HCT116 (cell line): ENCODE measurements at places on chromosomes 3 and 15.

DNA sequence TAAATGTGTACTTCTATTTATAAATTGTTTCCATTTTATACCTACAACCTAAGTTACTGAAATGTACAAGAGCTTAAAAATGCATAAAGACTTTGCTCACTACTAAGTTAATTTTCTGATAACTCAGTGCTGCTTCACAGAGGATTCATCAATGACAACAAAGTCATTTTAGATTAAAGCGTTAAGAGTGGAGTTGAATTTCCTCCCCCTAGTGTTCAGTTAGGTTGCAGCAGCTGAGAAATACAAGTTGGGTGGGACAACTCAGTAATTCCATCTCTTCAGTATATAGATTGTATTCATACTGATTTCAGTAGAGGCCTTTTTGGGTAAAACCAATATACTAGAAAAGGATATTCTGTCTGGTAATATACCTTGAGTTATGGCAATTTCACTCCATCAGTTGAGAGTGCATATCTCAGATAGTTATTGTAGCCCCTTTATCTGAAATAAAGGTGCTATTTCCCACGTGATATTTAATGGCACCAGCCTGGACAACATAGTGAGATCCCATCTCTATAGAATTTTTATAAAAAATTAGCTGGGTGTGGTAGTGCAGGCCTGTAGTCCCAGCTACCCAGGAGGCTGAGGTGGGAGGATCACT is 6.9 kb upstream of the RPL35A start:
- peak; percentile 61 for DNase-seq

DNA sequence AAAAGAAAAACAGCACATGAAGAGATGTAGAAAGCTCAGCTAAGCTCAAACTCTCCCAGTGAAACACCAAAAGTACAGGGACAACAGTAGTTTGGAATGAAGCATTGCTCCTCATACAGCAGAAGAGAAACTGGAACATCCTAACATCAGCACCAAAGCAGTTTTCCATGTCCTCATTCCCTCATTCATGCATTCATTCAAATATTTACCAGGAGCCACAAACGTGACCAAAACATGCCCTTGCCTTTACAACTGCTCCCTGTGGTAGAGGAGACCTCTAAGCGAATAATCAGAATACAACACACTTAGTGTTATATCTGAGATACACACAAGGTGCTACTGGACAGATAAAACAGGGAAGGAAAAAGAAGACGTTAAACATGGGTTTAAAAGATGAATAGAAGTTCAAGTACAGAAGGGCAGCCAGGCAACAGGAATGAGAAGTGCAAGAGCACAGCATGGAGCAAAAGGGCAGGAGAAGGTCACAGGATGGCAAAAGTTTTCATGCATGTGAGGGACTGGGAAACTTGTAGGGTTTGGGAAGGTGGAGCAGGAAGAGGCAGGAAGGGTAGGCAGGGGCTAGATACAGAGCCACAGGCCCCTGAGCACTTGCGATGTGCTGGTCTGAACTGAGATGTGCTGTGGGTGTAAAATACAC is 58.5 kb upstream of the LMCD1 start:
- no peak for DNase-seq

- DNase-seq = no peak
Observed at GRCh38 chr3:65914740-65915367, 123.9 kb downstream of the MAGI1 start.

DNA sequence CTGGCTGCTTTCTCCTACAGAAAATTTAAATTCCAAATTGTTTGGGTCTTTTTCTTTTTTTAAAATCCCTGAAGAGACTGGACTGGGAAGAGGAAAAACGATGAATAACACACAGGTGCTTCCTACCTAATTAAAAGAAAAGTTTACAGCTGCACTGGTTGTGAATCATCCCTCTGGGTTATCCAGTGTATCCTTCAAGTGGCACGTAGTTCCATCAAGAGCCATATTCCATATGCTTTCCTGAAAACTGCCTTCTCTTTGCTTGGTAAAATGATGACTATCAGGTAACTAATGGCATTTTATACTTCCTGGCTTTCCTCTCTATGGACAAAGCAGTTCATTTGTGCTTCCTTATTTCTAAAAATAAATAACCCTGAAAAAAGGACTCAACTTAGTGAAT is 123.2 kb downstream of the MAGI1 start:
- no peak for DNase-seq

GRCh38 chr15:25208735-25209134 is 230.1 kb downstream of the UBE3A start:
- DNase-seq = no peak

GRCh38 chr3:127801731-127802313 is 20.5 kb downstream of the MGLL start:
- no peak for DNase-seq

GRCh38 chr15:63080634-63081250 is 38.2 kb downstream of the TPM1 start:
- no peak for DNase-seq

DNA sequence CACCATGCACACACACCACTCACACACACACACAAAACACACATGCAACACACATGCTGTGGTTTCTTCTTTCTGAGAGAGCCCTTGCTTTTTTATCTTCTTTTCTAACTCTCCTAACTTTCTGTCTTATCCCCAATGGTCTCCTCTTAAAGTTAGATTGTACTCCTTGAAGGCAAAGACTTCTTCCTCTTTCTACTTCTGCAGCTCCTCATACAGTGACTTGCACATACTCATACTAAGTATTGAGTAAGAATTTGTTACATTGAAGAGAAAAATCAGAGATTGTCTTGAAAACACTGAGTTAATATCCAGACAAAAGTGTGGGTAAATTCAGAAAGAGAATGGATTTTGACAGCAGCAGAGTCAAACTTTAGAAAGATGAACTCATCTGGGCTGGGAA is 64.4 kb downstream of the GTPBP8 start:
- no peak for DNase-seq

- DNase-seq = no peak
Observed at GRCh38 chr3:127477396-127477795, 113.1 kb downstream of the TPRA1 start.

DNA sequence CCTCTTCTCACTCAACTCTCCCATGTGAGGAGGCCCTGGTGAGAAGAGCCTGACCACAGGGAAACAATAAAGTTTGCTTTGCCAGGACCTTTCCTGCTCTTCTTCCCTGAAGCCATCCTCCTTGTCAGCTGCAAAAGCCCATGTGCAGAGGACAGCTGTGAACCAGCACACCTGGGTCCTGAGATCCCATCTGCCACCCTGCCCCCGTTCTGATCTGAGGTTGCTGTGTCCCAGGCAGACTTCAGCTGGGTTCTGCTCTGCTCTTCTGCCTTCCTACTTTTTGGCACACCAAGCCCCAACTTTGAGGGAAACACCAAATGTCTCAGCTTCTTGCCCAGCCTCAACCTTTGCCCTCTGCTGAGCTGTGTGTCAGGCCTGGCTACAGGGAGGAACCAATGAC is 595.1 kb upstream of the ARPP21 start:
- no peak for DNase-seq

DNA sequence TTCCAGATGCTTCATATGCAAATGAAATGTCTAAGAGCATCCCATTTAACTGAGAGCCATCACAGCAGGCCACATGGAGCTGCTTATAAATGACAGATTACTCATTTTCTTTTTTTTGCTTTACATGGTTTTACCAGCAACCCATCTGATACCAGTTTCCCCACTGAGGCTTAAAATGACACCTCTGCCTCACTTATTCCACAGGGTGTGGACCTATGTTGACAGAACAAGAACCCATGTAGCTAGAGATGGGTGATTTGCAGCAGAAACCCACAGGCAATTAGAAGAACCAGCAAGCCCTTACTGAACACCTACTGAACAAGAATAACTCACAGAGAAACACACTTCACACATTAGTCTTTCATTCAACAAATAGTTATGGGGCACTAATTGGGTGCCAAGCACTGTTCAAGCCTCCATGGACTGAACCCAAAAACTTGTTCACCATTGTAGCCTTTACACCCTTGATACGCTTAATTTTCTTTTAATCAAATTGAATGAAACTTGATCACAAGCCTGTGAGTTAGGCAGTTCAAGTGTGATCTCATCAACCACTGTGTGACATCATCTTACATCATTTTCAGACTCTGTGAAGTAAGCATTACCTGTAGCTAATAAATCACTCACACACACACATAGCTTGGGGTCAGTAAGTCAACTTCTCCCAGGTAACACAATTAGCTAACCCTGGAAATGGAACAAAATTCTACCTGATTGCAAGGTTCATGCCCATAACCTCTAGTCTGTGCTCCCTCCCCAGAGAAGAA is 45.4 kb downstream of the MAGI1 start:
- no peak for DNase-seq

GRCh38 chr3:12773030-12773709 is 14.1 kb upstream of the TMEM40 start:
- no peak for DNase-seq

GRCh38 chr3:146161663-146162002 is 649 bp upstream of the PLOD2 start:
- no peak for DNase-seq

DNA sequence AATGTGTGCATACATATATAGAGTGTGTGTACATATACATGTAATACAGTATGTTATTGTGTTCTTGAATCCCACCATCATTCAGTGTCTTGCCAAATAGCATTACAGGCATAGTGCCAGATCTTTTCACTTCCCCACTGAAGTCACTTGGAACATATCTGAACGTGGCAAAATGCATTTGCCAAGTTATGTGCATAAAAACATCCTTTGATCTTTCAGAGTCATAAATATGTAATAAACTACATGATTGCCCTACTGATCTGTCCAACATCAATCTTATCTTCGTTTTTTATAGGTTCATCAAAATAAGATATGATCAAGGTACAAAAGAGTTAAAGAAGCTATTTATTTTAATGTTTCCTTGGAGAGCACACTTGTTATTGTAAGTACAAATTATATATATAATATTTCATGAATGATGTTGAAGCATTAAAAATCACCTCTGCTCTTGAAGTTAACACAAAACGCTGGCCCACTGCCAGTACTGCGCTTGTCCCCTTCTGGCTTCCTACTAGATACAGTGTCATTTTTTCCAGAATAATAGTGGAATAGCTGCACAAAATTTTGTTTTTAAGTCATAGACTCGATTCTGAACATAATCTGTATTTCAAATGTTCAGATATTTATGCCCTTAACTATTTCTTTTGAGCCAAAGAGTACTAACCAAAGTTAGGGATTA is 549.5 kb upstream of the ARRDC4 start:
- DNase-seq = no peak

- DNase-seq = no peak
Observed at GRCh38 chr15:19987389-19988048, 554.1 kb downstream of the GOLGA6L6 start.

GRCh38 chr3:93981649-93982048 is 1.7 kb downstream of the ARL13B start:
- no peak for DNase-seq

GRCh38 chr3:4440951-4441350 is 26.1 kb downstream of the SUMF1 start:
- DNase-seq = no peak

DNA sequence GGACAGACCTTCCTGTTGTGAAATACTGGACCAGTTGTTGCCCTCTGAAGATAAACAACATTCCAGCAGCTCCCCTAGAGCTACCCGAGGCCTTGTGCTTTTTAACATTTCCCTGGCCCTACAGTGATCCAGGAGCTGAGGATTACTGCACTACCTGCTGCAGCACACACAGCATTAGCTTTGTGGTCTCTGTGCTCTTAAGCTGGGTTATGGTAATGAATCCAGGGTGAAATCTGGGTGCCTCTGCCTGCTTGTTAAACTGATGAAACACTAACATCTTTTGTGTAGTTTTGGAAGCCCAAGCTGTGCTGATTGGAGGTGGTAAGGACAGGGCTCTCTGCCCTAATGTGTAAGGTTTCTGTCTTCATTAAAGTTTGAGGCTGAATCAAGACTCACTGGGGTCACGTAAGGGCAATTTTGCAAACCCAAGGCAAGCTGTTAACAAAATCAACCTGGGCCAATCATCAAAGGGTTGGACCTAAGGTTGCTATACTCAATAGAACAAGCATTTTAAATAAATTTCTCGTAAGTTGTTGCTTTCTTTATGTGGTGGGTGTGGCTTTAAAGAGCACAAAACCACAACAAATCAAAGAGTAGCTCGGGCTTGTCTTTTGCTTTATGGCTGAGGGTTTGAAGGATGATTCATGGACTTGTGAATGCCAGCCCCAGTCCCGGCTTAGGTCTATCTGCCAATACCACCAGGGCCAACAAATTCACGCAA is 183.9 kb downstream of the TPRG1 start:
- DNase-seq = peak; percentile 67

DNA sequence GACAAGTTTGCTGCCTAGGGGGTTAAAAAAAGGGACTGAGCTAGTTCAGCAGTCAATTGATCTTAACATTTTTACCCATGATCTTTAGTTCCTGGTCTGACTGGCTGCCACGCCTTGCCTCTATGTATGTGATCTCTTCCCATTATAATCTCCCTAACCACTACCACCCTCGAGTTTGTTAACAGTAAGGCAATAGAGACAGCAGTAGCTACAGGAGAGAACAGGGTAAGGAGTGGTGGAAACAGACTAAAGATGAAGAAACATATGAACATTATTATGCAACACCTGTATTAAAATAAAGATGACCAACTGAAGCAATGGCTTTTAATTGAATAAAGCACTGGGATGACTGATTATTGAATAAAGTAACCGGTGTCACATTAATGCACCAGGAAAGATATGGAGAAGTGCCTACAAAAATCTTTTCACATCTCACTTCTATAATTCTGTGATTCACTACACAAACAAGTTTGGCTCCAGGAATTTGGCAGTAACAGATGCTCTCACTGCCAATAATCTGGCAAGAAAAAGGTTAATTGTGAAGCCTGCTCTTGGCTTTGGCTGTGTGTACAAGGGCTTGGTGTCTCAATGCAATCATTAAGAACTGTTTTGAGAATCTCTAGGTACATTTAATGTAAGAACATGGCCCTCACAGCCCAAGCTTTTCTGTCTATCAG is 95.7 kb downstream of the HHLA2 start:
- DNase-seq = no peak

DNA sequence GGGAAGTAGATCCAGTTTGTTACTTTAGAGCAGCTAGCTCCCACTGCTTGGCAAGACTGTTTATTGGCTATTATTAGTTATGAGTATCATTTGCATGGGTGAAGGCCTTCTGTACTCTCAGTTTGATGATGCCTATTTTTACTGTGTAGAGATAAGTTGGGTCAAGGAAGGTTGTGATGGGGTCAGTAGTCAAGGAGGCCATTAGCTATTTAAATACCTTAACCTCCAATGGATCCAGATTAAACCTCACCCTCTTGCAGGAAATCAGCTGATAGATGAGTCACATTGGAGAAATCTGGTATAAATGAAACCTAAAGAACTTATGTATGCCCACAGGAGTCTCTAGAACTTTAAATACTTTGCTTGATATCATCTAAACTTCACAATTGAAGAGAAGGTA is 45.0 kb downstream of the THBS1 start:
- no peak for DNase-seq
